ENCODE measurements at places on chromosomes 16 and 17.

GRCh38 chr16:87949071-87949744 is 2.0 kb upstream of the BANP start:
- no peak for DNase-seq

DNA sequence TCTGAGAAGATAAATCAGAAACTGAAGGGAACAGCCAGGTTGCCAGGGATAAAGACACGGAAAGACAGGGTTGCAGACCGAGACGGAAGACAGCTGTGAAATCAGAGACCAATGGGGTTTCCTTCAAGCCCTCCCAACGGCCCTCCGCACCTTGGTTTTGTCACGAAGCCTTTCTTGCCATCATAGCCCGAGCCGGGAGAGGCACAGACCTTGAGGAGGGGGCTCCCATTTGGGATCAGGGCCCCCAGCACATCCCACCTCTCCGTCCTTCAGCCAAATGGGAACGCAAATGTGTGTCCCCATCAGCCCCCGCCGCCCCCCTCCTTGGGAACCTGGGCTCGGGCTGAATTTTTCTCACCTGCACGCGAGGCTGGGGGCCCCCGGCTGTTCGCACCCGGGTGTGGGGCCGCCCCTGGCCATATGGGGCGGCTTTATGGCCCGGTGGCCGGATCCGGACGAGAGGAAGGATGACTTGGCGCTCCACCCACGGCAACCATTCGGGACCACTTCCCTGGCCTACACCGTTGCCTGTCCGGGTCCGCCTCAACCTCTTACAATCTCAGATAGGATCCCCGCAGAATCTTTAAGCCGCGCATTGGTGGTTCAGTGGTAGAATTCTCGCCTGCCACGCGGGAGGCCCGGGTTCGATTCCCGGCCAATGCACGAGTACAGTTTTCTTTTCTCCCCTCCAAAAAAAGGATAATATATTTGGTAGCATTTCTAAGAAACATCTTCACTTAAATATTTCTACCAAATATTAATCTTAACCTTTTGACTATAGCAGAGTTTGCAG is 1.4 kb upstream of the HES7 start:
- DNase-seq = no peak

- no peak for DNase-seq
Measured at GRCh38 chr16:68607443-68607842, 37.7 kb upstream of the CDH3 start.

- no peak for DNase-seq
Measured at GRCh38 chr16:79211586-79211985, 389.0 kb downstream of the MAF start.

DNA sequence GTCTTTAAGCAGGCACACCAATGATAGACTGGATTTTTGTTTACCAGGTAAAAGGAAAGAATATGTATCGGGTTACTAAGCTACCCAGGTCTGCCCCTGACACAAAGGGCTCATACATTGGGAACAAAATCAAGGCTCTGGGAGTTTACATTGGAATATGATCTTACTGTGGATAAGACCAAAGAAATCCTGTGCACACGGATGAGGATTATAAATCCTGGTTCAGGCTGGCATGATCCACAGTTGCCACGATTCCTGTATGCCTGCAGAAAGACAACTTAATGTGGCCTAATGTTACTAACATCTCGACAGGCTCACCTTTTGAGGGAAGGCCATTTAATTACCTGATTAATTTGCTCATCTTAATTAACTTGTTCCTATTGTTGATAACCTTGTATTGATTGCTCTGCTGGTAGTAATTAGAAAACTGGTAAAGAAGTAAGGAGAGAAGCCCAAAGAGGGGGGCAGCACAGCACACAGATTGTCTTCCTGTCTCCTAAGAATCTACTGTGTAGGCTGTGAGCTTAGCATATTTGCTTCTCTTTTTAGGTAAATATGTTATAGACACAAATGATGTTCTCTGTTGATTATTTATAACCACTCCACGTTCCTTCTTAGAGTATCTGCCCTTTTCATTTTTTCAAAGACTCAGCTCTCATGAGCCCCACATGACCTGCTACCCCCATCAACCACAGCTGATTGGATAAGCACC is 51.0 kb upstream of the TOX3 start:
- peak; percentile 78 for DNase-seq

- no peak for DNase-seq
Measured at GRCh38 chr16:50441486-50442157, 72.8 kb upstream of the BRD7 start.

- DNase-seq = no peak
Measured at GRCh38 chr16:75130150-75130771, 13.7 kb upstream of the LDHD start.

GRCh38 chr17:7355053-7355452 is at the start of gene TMEM95:
TSS of gene TMEM95 (plus strand) at chr17:7355156. CDS start at chr17:7355205, 49 bp downstream.
- DNase-seq = no peak

GRCh38 chr17:43608313-43608712 is 53.4 kb downstream of the MEOX1 start:
- no peak for DNase-seq

GRCh38 chr16:67389911-67390815 is 3.1 kb downstream of the TPPP3 start:
- DNase-seq = no peak

- no peak for DNase-seq
Measured at GRCh38 chr17:61399131-61400065, at the start of gene TBX2. TSS of gene TBX2 (plus strand) at chr17:61399843. CDS start at chr17:61400177, 334 bp downstream.

DNA sequence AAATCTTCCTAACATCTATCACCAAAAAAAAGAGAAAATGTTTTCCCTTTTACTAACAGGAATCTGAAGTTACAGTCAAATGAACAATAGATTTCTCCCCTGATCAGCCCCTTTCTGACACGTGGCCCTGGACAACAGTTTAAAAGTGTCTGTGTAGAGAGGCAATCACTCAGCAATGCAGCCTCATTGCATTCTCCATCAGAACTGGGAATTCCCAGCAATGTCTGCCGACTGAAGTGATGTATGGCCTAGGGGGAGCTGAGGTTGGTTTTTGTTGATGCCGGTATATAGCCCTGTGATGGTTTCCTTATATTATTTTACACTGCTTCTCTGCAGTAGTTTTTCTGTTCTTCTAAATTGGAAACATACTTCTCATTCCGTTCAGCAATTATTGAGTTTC is 904.3 kb upstream of the CDH8 start:
- DNase-seq = no peak

- DNase-seq = no peak
Measured at GRCh38 chr17:298791-299450, 53.7 kb downstream of the RPH3AL start.

DNA sequence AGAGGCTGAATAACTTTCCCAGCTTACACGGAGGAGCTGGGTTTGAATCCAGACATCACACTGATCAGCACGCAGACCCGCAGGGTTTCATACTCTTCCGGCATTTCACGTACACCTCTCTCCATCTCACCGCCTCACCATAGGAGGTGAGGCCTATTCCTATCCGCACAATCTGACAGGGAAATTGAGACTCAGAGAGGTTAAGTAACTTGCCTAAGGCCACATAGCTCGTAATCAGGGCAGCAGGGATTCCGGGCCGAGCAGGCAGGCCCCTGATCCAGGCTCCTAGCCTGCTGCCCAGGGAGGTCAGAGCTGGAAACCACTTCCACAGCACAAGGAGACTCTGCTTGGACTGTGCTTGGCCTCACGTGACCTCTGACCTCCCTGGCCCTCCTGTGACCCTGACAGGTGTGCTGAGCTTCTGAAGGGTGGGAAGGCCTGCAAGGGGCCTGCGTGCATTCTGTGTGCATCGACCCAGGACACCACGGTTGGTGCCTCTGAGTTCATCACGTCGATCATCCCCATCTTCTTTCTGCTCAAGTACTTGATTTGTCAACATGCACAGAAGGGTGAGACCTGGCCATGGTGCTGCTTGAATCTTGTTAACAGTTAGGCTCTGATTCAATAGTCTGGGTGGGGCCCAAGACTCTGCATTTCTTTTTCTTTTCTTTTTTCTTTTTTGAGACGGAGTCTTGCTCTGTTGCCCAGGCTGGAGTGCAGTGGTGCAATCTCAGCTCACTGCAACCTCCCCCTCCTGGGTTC is 4.7 kb downstream of the CEP295NL start:
- no peak for DNase-seq

- peak; percentile 39 for DNase-seq
Measured at GRCh38 chr17:57892146-57892819, 42.4 kb upstream of the MRPS23 start.

GRCh38 chr17:2262135-2262587 is 41.4 kb downstream of the SMG6 start:
- DNase-seq = no peak

DNA sequence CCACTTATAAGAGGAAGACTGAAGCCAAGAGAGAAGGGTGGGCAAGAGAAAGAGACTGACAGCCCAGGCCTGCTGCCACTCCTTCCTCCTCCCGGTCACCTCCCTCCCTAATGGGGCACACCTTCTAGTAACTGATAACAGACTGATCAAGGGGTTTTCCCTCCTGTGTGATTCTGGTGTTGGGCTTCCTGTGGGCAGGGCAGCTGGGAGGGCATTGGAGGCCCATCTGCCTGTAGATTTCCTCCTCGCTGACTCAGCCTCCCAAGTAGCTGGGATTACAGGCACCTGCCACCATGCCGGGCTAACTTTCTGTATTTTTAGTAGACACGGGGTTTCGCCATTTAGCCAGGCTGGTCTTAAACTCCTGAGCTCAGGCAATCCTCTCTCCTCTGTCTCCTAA is 16.2 kb downstream of the CA4 start:
- DNase-seq = no peak

- DNase-seq = no peak
Measured at GRCh38 chr16:11025120-11025531, 80.8 kb downstream of the CLEC16A start.

DNA sequence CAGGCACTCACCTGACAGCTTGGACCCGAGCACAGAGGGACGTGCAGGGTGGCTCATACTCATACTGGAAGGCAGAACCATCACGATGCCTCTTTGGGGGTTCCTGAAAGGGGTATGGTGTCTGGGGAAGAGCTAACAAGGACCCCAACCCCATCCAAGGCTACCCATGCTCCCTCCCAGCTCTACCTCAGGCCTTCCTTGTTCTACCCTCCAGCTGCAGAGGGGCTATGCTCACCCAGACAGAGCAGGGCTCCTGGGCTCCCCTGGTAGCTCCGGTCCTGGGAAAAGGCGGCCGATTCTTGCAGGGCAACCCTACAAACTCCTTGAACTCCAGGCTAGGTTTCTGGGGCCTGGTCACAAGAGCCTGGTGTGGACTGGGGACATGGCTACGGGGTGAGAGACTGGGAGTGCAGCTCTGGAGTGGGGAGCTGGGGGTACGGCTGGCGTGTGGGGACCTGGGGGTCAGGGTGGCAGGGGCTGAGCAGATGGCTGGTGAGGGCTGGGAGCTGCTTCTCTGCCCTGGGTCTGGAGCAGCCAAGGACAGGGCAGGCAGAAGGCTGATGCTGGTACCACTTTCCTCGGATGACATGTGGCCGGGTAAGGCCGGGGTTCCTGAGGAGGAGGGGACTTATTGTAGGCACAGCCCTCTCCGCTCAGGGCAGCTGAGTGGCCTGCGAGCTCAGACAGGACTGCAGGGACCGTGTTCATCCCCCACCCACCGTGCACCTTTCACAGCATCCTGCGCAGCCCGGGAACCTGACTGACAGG is 2.1 kb downstream of the ACD start:
- no peak for DNase-seq

DNA sequence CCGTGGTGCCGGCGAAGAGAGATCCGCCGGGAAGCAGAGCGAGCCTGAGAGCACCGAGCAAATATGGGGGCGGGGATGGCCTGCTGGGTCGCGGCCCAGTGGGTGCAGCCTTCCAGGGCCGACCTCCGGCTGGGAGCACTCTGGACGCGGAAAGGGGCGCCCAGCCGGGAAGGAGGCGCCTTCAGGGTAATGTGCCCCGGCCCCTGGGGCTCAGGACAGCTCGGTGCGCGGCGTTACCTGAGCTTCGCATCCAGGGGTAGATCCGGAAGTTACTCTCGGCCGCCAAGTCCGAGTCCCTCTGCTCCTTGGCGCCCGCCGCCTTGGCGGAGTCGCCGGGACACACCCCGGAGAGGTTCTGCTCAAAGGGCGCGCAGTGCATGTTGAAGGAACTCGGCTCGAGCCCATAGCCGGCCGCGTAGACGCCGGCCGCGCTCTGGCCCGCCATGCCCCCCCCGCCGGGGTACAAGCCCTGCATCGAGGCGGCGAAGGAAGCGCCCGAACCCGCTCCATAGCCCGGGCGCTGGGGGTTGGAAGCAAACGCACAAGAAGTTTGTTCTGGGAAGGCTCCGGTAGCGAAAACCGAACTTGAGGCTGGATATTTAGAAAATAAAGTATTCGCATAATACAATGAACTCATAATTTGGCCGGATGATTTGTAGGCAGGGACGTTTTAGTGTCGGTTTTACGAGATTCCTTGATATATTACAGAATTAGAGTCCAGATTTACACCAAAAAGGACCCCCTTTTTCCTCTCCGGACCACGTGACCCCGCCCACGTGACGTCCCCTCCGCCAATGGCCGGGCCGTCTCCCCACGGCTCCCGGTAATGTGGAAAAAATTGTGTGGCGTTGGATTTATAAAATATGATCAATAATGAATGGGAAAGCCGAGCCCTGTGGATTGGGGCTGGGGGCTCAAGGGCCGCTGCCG is at the start of gene HOXB7:
TSS of gene HOXB7 (minus strand) at position 736 of the 930 bp plus-strand sequence. CDS start at position 637, 99 bp downstream.
- DNase-seq = peak; percentile 75

GRCh38 chr16:81546781-81547180 is 102.2 kb downstream of the CMIP start:
- no peak for DNase-seq

DNA sequence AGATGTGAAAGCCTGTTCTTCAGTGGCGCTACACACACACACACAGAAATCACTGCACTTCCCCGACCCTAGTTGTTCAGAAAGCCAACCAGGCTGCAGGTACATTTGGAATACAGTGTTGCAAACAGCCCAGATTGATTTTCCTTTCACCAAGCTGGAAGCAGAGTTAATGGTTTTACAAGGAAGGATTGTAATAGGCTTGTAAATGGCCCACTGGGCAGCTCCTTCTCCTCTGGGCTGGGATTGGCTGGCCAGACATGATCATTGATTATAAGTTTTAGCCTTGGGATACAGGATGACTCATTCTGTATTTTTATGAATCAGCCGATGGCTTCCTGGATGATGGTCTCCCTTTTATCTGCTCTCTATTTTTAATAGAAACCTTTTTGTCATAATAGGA is 2.5 kb downstream of the VAT1L start:
- no peak for DNase-seq

GRCh38 chr17:80694085-80694991 is 149.7 kb downstream of the RPTOR start:
- no peak for DNase-seq

DNA sequence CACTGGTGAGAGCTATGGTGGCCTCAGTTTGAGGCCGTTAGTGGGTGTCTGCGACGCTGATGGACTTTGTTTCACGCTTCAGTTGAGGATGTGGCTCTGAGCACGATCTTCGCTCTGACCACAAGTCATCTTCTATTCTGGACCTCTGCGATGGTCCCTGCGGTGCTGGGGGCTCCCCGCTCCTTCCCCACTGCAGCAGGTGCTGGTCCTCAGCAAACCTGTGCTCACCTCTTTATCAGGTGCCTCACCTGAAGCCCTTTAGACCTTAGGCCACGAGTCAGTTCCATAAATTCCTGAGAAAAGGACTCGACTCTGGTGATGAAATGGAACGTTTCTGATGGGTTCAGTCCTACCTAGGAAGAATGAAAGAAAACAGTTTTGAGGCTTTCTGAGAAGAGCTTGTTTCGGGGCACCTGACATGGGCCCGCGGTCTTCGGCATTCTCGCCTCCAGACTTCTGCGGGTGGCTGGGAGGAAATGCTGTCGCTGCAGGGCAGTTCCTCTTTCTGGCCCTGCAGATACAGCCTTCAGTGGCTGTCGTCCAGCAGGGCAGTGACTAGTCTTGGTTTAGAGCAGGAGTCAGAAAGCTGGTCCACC is 4.7 kb downstream of the KCTD5 start:
- DNase-seq = no peak

Data from NCI-H2107 (cell line).